Activated effector memory CD4-positive, alpha-beta T cell treated with Interleukin-2 at 50 U/mL for 16 hours (primary cell): ENCODE measurements at places on chromosomes 11 and 22.

GRCh38 chr11:31720225-31720624, 90.9 kb downstream of the PAX6 start:
- no peak for DNase-seq

- no peak for DNase-seq
These were observed 107.5 kb upstream of the THY1 start for GRCh38 chr11:119530509-119530908.

GRCh38 chr11:95289378-95290101, 58.5 kb upstream of the SESN3 start:
- no peak for DNase-seq

- no peak for DNase-seq
These were observed 111.0 kb downstream of the ST3GAL4 start for GRCh38 chr11:126466236-126467045.

GRCh38 chr11:96875712-96876111, 485.9 kb downstream of the JRKL start:
- DNase-seq, result no peak

- peak; percentile 10 for DNase-seq
These were observed 37.3 kb downstream of the PHF21B start for GRCh38 chr22:44972363-44973083.

- no peak for DNase-seq
These were observed 41.3 kb upstream of the CXCR5 start for GRCh38 chr11:118842369-118842768.
